ENCODE measurements at places on chromosomes 1 and 21. TPM values are rescaled to one million over a fixed set of nuclear protein-coding genes. Genes with fewer than 3 reads are reported as not detected.

FCRL2 gene
- total RNA-seq = not detected

GRCh38 chr1:65625528-65625927 is 167.2 kb upstream of the PDE4B start:
- DNase-seq = no peak

GRCh38 chr1:3561702-3562101 is 49.6 kb downstream of the MEGF6 start:
- no peak for DNase-seq

DNA sequence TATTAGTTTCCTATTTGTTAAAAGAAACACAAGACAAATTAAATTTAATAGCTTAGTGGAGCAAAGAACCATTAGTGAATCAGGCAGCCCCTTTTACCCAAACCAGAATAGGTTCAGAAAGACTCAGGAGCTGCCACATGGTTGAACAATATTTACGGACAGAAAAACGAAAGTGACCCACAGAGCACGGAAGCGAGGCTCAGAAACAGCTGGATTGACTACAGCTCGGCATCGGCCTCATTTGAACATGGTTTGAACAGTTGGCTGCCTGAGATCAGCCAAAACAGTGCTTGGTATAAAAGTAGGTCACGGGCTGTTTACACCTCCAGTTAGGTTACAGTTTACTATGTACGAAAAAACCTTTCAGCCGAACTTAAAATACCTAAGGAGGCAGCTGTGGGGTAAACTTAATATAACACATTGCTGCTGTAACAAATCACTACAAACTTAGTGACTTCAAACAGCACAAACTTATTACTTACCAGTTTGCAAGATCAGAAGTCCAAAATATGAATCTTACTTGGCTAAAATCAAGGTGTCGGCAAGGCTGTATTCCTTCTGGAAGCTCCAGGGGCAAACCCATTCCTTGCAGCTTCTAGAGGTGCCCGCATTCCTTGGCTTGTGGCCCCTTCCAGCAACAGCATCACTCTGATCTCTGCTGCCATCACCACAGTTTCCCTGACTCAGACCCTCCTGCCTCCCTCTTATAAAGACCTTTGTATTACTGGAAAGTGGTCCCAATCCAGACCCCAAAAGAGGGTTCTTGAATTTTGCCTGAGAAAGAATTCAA is 11.8 kb downstream of the PADI4 start:
- no peak for DNase-seq

DNA sequence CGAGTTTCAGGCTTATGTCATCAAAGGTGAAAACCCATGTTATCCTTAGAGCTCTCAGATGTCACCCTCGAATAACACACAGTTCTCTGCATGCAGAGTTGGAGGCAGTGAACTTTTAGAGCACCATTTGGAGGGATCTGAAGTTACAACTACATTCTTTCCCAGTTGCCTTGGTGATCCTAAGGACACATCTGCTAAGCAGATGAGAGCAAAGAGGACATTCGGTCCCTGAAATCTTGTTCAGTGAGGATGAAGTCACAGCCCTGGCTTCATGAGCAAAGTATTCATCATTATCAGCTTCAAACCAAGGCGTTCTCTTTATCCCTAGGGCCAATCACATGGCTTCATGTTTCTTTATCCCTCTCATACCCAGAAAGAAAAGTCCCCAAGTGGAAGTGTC is 23.1 kb upstream of the MCOLN2 start:
- DNase-seq = no peak

LAPTM5 gene
- total RNA-seq = 14.2 TPM

GRCh38 chr1:32816676-32817158 is 441 bp downstream of the YARS1 start:
- DNase-seq = no peak
